ENCODE measurements at places on chromosomes 11 and 22. TPM values are rescaled to one million over a fixed set of nuclear protein-coding genes. Genes with fewer than 3 reads are reported as not detected.

The PNPLA5 gene
- not detected for total RNA-seq

The UBE2L3 gene
- total RNA-seq, result 55.9 TPM

The NRIP3 gene
- 2.7 TPM for total RNA-seq

The TMEM151A gene
- total RNA-seq, result 19.2 TPM

The ZNF280A gene
- total RNA-seq, result not detected

The P2RY6 gene
- not detected for total RNA-seq

Measured in glutamatergic neuron (in vitro differentiated cells).